Foreskin keratinocyte (primary cell): ENCODE measurements at places on chromosomes 3 and 15.

DNA sequence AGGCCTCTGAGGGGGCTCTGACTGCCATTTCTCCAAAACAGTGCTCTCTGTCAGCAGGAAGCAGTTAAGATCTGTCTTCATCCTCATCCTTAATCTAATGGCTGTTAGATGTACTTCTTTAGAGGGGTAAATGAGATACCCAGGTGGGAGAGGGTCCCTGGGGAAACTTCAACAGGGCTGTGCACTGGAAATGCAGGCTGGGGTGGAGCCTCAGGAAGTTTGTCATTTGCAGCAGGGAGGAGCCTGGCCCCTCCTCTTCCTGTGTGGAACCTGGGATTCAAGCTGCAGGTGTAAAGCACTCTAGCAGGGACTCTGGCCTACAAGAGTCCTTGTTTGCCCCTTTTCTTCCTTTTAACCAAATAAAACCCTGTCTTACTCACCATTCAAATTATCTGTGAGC lies 1173.6 kb downstream of the OTOL1 start:
- no peak for DNase-seq

DNA sequence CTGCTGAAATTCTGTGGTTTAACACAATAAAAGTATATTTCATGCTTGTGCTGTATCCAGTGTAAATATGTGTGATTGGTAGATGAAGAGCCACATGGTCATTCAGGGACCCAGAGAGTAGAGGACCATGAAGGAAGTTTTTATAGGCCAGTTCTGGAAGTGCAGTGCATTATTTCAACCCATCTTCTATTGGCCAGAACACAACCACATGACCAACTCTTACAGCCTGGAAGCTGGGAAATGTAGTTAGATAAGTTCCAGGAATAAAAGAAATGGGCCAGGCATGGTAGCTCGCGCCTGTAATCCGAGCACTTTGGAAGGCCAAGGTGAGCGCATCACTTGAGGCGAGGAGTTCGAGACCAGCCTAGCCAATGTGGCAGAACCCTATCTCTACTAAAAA lies 21.4 kb upstream of the PRTG start:
- no peak for DNase-seq

DNA sequence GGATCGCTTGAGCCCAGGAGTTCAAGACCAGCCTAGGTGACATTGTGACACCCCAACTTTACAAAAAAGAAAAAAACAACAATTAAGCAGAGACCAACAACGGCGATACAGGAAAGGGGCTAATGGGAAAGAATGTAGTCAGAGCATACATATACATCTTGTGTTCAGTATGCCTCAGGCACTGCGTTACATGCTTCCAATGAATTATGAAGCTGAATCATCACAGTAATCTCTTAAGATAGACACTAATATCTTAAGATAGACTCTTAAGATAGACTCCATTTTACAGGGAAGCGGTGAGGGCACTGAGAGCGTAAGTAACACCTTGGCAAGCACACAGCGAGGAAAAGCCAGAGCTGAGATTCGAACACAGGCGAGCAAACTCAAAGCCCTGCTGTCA lies 6.1 kb upstream of the LDHAL6B start:
- peak; percentile 57 for DNase-seq

- no peak for DNase-seq
Observed at GRCh38 chr15:36571301-36571700, 8.1 kb upstream of the CDIN1 start.

DNA sequence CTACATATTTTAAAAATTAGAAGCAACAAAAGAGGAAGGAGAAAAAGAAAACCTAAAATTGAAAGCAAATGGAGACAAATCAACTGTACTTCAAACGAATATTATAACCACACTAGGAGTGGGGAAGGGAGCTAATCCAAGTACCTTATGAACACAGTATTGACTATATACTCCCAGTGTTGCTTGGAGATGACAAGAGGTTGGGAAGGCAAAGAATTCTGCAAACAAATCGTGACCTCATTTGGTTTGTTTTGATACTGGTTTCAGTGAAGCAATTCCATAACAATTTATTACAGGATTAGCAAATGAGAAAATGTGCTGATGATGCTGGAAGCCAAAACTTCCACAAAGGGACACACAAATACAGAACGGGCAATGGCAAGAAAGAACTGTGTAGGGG lies 268.1 kb downstream of the ULK4 start:
- DNase-seq = no peak

DNA sequence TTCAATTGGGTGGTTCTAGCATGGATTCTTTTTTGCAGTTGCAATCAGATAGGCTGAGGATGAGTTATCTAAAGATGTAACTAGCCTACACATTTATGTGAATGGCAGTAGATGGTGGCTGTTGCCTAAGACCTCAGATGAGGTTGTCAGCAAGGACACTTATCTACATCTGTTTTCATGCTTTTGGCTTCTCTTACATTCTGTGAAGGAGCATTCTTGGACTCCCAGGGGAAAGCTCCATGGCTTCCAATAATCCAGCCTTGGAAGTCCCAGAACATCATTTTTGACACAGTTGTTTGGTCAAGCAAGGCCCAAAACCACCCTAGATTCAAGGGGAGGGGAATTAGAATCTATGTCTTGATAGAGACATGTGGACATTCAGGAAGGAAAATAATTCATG lies 332.2 kb upstream of the RBMS3 start:
- no peak for DNase-seq

- DNase-seq = no peak
Observed at GRCh38 chr3:62284442-62284841, 88.9 kb downstream of the FEZF2 start.

- no peak for DNase-seq
Observed at GRCh38 chr3:41684797-41685735, 276.8 kb downstream of the ULK4 start.

GRCh38 chr15:57146506-57147201 lies 228.2 kb downstream of the TCF12 start:
- DNase-seq = no peak

DNA sequence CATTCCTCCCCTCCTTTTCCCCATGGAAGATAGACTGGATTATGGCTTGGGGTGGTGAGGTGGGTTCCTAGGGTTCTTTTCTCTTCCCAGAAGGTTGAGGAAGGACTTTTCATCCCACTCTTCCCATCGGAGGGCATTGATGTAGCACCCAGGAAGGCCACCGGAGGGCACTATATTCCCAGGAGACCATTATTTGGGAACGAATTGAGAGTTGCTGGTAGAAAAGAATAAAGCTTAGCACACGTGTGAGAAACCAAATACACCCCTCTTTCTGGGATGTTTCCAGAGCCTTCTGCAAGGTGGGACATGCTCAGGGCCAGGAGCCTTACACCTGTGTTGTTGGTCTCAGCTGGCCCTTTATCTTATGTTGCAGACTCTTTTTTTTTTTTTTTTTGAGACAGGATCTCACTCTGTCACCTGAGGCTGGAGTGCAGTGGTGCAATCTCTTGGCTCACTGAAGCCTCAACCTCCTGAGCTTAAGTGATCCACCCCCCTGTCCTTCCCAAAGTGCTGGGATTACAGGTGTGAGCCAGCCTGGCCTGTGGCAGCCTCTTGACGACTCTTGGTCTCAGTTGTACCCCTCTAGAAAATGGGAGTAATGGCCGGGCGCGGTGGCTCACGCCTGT lies 6.3 kb upstream of the CDC25A start:
- peak; percentile 36 for DNase-seq

DNA sequence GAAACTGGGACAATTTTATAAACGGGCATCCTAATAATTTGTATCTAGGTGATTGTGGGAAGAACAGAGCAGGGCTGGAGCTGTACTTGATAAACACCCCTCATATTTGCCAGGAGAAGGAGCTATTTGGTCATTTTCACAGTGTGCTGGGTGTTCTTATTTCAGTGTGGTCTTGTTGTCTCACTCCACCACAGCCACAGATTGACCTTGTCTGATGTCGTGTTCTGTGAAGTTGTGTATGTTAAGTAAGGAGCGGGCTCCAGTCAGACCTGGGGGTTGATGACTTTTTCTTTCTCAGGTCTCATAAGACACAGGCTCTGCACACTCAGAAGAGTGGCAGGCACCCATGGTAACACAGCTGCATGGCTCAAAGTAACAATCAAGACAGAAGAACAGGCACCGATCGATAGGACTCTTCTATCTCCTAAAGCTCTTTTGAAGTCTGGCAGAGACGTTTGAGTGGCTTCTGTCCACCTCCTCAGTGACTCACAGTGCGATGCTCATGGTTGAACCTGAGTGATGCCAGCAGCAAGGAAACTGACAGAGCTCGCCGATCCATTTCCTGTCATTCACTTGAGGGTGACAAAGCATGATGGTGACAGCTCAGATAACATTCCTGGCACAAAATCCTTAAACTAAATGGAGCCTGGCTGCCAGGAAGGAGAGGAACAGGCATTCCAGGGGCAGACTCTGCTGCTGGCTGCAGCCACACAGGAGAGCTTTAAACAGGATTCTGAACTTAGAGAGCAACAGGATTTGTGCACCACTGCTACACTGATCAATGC lies 20.8 kb downstream of the DPH3 start:
- DNase-seq = no peak

- no peak for DNase-seq
Observed at GRCh38 chr3:41845826-41846225, 116.1 kb downstream of the ULK4 start.

GRCh38 chr3:16614033-16615031 lies 9.1 kb upstream of the DAZL start:
- no peak for DNase-seq

DNA sequence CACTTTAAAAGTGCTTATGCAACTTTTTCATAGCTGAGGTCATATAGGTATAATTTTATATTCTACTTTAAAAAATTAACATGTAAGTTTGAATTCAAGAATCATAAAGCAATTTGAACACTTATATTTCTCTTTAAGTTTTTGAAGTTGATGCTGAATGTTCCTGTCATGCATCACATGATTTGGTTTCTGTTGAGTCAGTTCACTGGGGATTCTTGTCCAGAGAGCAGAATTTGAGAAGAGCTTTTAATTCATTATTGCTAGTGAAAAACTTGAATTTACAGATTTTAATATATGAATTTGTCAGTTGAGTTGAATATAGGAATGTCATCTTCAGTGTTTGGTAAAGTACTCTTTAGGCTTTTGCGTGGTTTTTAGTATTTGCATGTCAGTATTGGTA lies 7.9 kb downstream of the SLC25A26 start:
- no peak for DNase-seq

DNA sequence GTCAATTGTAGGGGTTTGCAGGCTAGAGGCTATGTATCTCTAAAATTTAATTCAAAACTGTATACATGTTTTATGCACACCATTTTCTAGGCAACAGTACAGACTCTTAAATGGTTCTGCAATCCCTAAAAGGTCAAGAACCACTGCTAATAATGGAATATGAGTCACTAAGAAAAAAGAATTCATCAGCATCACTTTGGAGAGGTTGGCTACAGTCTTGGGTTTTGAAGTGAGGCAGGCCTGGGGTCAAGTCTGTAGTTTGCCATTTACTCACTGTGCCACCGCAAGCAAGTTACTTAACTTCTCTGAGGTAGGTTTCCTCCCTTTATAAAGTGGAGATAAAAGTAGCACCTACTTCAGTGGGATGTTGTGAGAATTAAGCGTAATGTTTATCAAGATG lies 33.7 kb downstream of the THRB start:
- no peak for DNase-seq

DNA sequence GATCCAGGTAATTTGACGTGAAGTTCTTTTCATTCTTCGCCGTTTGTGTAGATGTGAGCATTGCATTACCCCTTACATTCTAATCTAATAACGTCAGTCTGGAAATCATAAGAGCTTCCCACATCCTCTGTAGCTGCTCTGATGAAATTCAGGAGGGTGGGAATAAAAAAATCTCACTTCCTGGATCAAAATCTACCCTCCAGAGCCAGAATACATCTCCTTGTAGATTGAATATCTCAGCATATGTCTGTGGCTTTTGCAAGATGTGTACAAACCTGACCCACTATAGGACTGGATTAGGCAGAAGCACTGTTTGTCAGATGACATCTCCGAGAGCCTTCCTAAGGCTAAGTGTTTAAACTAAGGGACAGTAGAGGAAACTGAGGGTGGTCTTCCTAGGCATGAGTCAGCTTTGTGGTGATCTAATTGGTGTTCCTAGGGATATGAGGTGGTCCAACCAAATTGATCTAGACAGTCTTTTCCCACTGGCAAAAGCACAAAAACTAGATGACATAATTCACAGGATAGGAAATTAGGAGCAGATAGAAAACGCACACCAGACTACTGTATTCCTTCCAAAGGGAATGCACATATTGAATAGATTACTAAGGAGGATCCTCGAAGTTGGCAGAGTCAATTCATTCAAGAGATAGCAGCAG lies 216.3 kb upstream of the LRTM1 start:
- no peak for DNase-seq

- no peak for DNase-seq
Observed at GRCh38 chr3:58751882-58752567, 85.5 kb upstream of the FAM3D start.

GRCh38 chr3:190644766-190645165 lies 130.9 kb downstream of the IL1RAP start:
- DNase-seq = peak; percentile 13

- DNase-seq = peak; percentile 6
Observed at GRCh38 chr3:117019082-117019713, 309.6 kb downstream of the TUSC7 start.

DNA sequence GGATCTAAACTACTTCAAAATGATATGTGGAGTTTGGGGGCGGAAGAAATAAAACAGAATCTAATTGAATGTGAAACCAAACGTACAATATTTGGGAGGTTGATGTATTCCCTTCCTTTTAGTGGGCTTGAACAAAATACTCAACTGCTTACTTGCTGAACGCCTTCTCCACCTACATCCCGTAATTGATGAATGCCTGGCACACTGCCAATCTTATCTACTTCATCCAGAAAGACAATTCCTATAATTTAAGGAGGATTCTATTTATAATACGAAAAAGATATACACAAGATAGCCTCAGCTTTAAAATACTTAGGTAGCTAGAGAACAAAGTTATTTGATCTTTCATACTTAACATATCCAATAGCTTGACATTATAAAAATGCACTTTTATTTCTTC lies 23.1 kb upstream of the PDCD7 start:
- no peak for DNase-seq

GRCh38 chr15:57098896-57099295 lies 180.5 kb downstream of the TCF12 start:
- no peak for DNase-seq

GRCh38 chr3:152909180-152909883 lies 74.4 kb downstream of the P2RY1 start:
- peak; percentile 16 for DNase-seq

- DNase-seq = no peak
Observed at GRCh38 chr3:43379343-43379742, 93.0 kb downstream of the SNRK start.

DNA sequence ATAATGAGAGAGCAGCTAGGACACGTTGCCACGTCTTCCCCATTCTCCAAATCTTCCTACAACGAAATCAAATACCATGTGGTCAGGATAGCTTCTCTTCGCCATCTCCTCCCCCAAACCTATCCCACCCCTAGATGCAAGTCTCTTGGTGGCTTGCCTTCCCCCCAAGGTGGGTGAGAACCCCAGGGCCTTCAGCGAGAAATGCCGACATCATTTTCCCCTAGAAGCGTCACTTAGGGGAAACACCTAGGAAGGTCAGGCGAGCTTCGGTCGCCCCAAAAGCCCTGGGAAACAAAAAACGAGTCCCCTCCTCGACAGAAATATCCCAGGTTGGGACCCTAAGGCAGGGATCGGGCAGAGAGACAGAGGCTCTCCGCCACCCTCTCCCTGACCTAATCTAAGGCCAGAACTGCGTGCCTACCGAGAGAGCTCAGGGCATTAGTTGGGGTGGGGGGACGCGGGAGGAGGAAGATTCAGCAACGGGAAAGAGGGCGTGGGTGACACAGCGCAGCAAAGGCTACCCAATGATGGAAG lies 502 bp downstream of the DPH3 start:
- DNase-seq = no peak

- DNase-seq = no peak
Observed at GRCh38 chr15:75672646-75673425, 25.1 kb downstream of the SNX33 start.
